Esophagus squamous epithelium (tissue), 5 donors: ENCODE measurements at places on chromosomes 16 and 17.

GRCh38 chr17:73359987-73360410 is 48.2 kb upstream of the CDC42EP4 start:
- no peak for DNase-seq

GRCh38 chr16:56048425-56049105 is 142.7 kb upstream of the GNAO1 start:
- no peak for DNase-seq

DNA sequence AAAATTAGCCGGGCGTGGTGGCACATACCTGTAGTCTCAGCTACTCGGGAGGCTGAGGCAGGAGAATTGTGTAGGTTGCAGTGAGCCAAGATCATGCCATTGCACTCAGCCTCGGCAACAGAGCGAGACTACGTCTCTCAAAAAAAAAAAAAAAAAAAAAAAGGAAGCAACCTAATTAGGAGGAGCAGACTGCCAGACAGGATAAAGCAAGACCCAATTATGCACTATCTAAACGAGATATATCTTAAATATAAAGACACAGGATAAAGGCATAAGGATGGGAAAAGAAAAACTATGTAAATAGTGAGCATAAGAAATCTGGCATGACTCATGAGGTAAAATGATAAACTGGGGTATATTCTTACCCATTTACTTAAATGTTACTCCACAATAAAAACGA is 4.9 kb downstream of the TXNDC11 start:
- DNase-seq: no peak

DNA sequence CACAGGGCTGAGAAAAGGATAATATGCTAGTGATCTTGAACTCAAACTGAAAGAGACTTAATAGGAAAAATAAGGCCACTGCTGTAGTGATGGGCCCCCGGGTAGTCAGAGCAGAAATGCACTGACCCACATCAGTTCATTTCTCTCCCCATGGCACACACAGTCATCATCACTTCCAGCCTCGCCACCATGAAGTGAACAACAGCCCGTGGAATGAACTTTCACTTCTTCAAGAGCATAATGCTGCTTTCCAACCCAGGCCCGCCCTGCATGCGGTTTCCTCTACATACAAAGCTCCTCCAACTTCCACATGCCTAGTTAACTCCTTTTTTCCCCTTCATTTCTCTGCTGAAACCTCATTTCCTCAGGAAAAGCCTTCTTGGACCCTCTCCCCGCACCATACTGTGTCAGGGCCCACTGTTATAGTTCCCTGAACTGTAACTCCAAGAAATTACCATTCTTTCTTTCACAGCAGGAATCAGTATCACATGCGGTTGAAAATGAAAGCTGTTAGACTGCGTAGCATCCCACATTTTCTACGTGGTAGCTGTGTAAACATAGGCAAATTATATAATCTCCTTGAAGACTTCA is 65.8 kb upstream of the SMIM36 start:
- DNase-seq: no peak

- no peak for DNase-seq
Measured at GRCh38 chr17:39175695-39176093, 9.7 kb upstream of the ARL5C start.

DNA sequence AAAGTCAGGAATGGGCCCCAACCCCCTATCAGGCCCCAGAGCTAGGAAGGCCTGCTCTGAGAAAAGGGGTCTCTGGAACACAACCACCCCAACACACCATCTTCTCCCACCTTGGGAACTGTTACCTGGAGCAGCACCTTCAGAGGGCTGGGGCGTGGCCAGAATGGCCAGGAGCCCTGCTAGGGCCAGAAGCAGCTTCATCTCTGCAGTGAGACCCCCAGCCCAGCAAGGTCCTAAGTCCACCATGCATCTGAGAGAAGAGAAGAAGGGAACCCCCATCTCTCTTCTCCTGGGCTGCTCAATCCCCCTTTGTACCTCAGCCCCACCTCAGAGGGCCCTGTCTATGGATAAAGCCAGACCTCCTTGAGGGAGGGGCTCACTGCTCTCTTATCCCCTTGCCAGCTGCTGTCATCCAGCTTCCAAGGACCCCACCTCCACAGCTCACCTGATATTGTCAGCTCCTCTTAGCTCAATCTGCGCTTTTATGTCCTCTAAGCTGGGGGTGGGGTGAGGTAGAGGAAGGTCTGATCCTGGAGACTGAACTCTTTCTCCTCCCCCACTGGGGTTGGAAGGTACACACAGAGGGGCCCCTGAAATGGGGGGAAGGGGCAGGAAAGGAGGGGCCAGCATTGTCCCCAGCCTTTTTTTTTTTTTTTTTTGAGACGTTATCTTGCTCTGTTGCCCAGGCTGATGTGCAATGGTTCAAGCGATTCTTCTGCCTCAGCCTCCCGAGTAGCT is at the start of gene MPO:
MPO (minus strand) TSS at position 456 of the 738 bp plus-strand sequence; CDS start at position 279, 177 bp downstream.
- no peak for DNase-seq

GRCh38 chr17:35676441-35676840 is 55.0 kb upstream of the RASL10B start:
- no peak for DNase-seq

- no peak for DNase-seq
Measured at GRCh38 chr16:4371357-4372000, at the start of gene VASN. Gene VASN, plus strand, starts transcription at chr16:4371848. Its CDS starts 9,030 bp downstream, at chr16:4380878.

DNA sequence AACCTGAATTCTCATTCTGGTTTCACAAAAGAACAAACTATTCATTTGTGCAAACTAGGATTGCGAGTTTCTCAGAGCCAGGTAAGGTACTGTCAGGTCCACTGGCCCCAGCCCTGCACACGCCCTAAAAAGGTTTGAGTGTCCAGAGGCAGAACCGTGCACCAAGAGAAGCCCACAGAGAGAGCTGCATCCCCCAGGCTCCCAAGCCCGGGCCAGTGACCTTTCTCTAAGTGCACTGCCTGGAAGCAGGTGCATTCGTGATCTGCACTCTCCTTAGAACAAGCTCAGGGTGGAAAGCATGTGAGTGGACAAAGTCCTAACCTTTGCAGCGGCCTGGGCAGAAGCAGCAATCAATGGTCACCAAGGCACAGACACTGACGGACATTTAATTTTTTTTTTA is 26.8 kb downstream of the MEAK7 start:
- no peak for DNase-seq

DNA sequence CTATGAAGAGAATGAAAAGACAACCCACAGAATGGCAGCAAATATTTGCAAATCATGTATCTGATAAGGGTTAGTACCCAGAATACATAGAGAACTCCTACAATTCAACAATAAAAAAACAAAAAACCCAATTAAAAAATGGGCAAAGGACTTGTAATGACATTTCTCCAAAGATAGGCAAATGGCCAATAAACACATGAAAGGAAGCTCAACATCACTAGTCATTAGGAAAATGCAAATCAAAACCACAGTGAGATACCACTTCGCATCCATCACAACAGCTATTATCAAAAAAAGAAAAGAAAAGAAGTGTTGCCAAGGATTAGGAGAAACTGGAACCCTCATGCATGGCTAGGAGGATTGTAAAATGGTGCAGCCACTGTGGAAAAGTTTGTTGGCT is 45.1 kb upstream of the ARL6IP1 start:
- no peak for DNase-seq

DNA sequence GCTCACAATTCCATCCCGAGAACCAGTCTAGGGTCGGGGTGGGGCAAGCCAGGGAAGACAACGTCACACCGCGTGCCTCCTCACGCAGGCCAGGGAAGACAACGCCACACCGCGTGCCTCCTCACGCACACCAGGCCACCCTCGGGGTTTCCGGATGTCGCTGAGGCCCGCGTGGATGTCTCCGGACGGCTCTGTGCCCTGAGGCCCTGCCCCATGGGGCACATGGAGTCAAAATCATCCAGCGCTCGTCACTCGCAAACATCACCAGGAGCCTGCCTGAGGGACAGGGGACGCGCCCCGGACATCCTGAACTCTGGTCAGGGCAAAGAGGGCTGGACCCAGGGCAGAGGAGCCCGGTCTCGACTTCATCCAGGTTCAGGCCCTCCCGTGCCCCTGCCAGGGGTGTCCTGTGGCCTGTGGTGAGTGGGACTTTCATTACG is 3.7 kb downstream of the TMEM204 start:
- no peak for DNase-seq

- no peak for DNase-seq
Measured at GRCh38 chr16:89618109-89618998, 4.9 kb downstream of the DPEP1 start.

DNA sequence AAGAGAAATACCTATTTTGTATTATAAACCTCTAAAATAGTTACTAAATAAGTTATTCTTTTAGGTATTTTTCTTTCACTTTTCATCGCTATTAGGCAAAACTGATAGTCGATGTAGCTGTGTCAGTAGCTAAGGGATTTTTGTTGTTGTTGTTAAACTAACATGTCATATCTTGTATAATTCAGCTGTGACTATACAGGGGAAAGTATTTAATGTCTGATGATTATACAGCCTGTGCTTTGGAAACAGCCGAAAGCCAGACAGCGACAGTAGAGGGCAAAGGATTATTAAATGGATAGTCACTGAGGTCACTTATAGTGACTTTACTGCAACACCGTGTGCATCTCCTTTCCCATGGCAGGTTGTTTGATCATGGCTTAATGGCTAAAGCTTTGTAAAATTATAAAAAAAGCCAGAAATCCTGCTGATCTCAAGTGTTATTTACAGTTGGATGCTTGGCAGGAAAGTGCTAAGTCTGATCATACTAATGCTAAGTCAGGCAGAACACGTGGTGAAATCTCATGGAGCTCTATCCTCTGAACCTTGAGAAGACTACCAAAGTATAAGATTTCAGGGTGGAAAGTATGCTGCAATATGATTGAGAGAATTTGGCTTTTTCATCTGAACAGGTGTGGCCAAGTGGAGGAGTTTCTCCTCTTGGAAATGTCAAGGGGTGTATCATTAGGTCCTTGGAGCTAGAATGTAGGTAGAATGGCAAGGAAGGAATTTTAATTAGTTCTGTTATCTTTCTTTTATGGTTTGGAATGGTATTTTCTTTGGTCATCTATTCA is 88.4 kb downstream of the FTO start:
- no peak for DNase-seq

DNA sequence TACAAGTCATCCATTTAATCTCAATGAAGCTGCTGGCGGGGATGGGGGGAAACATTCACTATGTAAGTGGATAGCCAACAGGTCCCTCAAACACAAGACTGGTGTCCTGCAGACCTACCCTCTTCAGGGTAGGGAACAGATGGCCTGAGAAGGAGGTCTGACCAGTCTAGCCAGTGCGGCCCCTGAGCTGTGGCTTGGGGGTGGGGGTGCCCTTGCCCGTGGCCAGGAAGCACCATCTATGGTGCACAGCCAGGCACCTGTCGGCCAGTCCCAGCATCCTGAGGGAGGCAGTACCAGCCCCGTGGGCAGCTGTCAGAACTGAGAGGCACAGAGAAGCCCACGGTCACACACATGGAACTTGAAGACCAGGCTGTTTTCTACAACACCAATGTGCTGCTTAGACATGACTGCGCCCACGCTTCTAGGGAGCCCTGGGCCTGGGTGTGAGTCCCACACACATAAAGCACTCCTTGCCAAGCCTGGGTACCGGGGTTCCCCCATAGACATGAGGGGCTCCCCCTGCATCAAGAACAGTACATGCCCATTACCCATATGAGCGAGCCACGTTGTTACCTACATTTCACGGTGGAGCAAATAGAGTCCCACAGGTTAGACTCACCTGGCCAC is 40.9 kb downstream of the RMI2 start:
- DNase-seq: no peak

DNA sequence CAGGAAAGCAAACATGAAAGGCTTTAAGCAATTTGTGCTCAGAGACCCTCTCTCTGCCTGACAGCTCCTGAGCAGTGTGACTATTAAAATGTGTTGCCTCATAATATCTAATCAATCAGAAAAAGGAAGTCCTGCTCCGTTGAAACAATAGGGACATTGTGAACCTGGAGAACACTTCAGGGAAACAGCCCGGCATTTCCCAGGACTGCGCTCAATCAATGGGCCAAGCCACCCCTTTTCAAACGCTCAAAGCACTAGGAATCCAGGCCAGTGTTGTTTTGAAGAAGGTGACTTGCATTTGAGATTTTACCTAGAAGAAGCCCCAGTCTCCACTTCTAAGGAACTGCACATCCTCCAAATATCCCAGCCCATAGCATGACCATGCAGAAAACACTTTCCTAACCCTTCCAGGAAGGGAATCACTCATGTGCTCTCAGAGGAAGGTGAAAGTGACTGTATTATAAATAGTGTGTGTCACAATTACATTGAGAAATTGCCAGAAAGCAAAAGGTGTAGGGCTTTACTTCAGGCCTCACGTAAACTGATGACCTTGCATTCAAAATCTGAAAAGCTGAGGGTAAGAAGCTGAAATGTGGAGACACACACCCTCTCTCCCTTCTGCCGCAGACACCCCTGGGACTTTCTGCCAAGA is 19.4 kb downstream of the CDRT4 start:
- no peak for DNase-seq

DNA sequence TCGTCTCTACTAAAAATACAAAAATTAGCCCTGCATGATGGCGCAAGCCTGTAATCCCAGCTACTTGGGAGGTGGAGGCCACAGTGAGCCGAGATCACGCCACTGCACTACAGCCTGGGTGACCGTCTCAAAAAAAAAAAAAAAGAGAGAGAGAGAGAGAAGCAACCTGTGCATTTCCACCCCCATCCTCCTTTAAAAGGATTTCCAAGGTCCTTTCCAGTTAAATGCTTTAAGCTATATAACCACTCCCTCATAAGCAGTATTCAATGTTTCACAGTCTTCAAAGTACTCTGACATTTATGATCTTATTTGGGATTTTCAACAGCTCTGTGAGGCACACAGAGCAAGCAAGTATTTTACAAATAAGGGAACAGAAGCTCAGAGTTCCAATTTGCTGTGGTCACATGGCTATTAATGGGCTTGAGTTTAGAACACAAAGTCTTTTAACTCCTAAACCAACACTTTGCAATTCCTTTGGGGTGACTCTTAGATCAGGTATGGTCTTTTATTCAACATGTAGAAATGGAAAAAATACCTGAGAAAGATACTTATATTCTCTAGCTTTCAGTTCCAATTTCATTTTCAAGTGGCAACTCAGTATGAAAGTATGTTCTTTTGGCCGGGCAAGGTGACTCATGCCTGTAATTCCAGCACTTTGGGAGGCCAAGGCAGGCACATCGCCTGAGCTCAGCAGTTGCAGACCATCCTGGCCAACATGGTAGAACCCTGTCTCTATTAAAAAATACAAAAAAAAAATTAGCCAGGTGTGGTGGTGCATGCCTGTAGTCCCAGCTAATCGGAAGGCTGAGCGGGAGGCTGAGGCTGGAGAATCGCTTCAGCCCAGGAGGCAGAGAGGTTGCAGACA is 31.3 kb downstream of the SPOP start:
- DNase-seq: no peak

- DNase-seq: no peak
Measured at GRCh38 chr17:42017866-42018200, 594 bp upstream of the DNAJC7 start.

- DNase-seq: no peak
Measured at GRCh38 chr17:43556292-43556691, 10.2 kb upstream of the ETV4 start.
